Dermis microvascular lymphatic vessel endothelial cell (primary cell): ENCODE measurements at places on chromosomes 7 and 10. TPM values are rescaled to one million over a fixed set of nuclear protein-coding genes. Genes with fewer than 3 reads are reported as not detected.

SPDYE2 gene
- not detected in 2 replicates for total RNA-seq

GRCh38 chr7:26948617-26949118, 84.3 kb upstream of the SKAP2 start:
- no peak for DNase-seq

SYT15B gene
- total RNA-seq = 0.26 and 0.89 TPM in 2 replicates

CYP2C9 gene
- not detected in 2 replicates for total RNA-seq

GRCh38 chr10:132551093-132551807, 13.7 kb downstream of the INPP5A start:
- DNase-seq = no peak

GLI3 gene
- 0.25 and 0.26 TPM in 2 replicates for total RNA-seq

- no peak for DNase-seq
Measured at GRCh38 chr7:72437610-72438009, 25.5 kb upstream of the CALN1 start.

- DNase-seq = no peak
Measured at GRCh38 chr10:93818086-93818485, 60.4 kb downstream of the LGI1 start.

GRCh38 chr7:91421018-91421417, 156.8 kb downstream of the FZD1 start:
- DNase-seq = no peak

GRCh38 chr10:76034353-76035205, 603.2 kb downstream of the LRMDA start:
- no peak for DNase-seq

- DNase-seq = no peak
Measured at GRCh38 chr7:12805518-12805928, 118.1 kb downstream of the ARL4A start.

- DNase-seq = no peak
Measured at GRCh38 chr7:17374654-17375053, 76.2 kb downstream of the AHR start.

- peak; percentile 3 for DNase-seq
Measured at GRCh38 chr10:121990015-121990677, 1.2 kb downstream of the TACC2 start.

OPALIN gene
- not detected in 2 replicates for total RNA-seq

DNA sequence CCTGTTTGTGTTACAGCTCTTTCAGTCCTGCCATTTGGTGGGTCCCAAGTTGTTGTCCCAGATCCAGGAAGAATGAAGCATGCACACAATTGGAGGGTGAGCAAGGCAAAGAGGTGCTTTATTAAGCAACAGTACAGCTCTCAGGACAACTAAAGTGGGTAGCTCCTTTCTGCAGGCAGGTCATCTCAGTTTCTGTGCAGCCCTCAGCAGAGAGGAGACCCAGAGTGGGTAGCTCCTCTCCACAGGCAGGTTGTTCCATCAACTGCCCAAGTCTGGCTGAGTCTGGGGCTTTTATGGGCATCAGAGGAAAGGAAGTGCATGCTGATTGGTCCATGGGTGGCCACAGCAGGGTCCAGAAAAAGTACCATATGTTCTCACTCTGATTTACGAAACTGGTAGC, 624.5 kb downstream of the LRMDA start:
- no peak for DNase-seq

KCNMA1 gene
- 0.38 and 0.51 TPM in 2 replicates for total RNA-seq

GRCh38 chr10:116634126-116634975, 13.6 kb downstream of the PNLIPRP2 start:
- DNase-seq = no peak

DNA sequence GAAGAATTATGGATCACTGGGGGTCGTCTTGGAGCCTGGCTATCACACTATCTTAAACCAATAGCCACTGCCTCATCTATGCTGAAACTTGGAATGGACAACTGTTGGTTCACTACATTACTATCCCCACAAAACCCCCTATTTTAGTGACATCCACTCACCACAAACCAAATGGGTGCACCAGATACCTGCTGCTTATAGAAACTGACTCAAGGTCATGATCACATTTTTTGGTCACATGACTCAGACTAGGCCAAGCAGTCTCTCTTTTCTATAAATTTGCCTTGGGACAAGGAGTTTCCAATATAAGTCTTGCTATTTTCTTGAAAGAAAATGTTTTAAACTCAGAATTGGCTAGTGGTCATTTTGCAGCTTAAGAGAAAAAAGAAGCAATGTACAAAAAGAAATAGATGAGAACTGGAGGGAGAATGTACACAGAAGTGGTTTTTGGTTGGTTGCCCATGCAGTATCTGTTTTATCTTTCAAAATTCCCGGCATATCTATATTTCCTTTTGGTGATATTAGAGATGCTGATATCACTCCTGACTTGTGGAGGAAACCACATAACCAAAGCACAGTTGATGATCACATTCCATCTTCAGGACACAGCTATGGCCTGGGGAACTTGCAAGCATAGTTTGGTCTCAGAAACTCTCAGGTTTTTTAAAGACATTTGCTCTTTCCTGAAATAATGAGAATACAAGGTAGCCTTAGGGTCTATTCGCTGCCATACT, 85.2 kb upstream of the CACNA2D1 start:
- no peak for DNase-seq

DNA sequence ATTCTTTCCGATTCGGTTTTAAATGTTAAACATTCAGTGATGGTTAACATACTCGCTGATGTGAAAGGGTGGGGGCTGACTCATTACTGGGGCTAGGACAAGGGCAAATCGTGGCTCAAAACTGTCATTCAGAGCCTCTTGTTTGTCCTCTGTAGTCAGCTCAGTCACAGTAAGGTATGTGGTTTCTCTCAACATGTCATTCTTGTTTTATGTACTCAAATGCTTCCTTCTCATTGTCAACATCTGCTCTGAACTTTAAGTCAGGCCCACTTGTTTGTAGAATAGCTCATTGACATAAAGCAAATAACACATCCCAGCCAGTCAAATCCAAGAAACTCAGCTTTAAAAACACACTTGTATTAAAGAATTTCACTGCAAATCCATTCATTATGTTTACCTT, 7.3 kb downstream of the SLC16A9 start:
- no peak for DNase-seq

DNA sequence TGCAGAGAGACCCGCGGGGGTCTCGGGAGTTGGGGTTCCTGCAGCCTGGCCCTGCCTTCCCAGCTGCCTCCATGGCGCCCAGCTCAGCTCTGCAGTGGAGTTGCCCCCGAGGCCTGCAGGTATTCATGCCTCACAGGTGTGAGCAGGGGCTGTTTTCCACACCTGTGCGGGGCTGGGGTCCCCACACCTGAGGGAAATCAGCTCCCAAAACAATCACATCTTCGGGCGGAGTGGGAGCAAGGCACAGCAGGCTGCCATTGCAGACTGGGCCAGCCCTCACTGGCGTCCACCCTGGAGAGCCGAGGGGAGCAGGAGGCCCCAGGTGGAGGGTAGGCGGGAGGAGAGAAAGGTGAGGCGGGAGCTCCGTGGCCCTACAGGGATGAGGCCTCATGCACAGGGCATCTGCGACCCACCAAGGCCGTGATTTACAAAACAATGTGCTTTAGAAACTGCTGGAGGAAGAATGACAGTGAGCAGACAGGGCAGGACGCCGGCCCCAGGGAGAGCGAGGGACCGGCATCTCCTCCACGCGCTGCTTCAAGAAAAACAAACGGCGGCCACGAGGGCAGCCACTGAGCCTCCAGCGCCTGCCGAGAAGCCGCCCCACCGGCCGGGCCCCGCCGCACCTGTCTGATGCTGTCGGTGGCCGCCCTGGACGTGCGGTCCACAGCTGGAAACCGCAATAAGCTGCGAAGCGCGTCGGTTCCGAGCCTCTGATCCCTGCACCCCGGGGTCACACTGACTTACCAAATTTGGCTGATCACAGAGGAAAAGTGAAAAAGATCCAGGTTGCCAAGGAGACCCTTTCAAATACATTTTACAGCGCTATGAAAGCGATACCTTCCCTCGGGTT, 53.0 kb upstream of the PDGFA start:
- no peak for DNase-seq

- DNase-seq = no peak
Measured at GRCh38 chr10:73577788-73578187, 13.4 kb downstream of the USP54 start.

- no peak for DNase-seq
Measured at GRCh38 chr7:135929249-135929648, 47.9 kb downstream of the MTPN start.

DNA sequence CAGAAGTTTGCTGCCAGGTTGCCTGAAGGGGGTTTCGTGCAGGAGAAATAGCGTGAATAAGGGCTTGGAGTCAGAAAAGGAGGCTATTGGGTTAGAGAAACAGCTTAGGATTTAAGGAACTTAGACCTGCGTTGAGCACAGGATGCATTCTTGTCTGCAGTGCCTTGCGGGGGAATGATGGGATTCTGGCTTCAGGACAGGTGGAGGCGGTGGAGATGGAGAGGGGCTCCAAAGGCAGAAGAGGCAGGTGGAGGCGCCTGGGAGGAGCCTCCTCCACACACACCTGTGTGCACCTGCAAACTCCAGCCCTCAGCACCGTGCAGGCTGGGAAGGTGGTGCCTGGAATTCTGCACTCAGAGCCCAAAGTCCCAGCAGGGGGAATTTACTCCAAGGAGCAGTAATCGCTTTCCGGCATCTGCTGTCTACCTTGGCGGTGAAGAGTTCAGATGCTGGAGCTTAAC, 1.8 kb downstream of the CLIP2 start:
- no peak for DNase-seq

ARMC3 gene
- total RNA-seq = not detected in 2 replicates

DNA sequence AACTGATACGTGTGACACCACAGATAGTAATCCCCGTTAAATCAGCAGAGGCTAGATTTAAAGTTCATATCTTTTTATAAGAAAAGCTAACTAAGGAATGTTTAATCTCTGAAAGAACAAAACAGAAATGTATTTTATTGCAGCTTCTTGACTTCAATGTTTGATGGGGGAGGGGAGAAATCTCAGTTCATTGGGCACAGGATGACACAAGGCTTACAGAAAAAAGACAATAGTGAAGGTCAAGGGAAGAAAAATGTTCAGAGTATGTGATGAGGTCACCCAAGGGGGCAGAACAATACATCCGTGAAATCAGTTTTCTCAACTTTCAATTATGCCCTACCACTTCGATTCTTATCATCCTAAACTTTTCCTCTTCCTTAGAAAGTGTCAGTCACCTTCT, 102.9 kb downstream of the ELAPOR2 start:
- no peak for DNase-seq

PRPS1L1 gene
- not detected in 2 replicates for total RNA-seq

GOLGA7B gene
- total RNA-seq = under 0.01 and 0.13 TPM in 2 replicates

- peak; percentile 4 for DNase-seq
Measured at GRCh38 chr10:30882281-30882680, 149.4 kb downstream of the ZNF438 start.

HTR5A gene
- total RNA-seq = not detected in 2 replicates

GRCh38 chr10:86160890-86161585, 205.6 kb downstream of the GRID1 start:
- no peak for DNase-seq

GRCh38 chr10:25766687-25767221, 167.3 kb upstream of the MYO3A start:
- no peak for DNase-seq

DNA sequence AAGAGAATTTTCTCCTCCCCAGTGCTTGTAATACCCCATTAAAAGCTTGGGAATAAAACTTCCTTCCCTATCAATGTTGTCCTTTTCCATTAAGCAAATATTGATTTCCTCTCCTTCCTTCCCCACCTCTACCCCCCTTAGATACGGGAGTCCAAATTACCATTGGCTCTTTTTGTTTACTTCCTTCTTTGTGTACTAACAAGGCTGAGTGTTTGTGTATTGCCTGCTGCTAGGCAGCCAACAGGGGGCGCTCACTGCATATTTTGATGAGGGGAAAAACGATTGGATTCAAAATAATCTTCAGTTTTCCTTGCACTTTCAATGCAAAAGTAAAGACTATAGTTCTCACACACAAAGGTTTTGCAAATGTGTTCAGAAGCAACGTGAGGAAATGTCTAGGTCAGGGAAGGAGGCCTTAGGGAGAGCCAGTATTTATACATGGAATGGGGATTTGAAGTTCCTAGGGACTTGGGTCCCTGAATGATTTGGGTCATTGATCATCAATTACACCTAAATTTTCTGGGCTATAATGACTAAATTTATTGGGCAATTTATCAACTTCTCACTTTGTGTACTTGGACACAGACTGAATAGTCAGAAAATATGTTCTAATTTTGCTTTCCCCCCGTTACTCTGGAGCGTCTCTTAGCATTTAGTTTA, 23.6 kb upstream of the VPS41 start:
- DNase-seq = peak; percentile 20

GRCh38 chr7:153130052-153130451, 370.5 kb downstream of the ACTR3B start:
- no peak for DNase-seq
